ENCODE measurements at places on chromosomes 16 and 17. TPM values are rescaled to one million over a fixed set of nuclear protein-coding genes. Genes with fewer than 3 reads are reported as not detected.

CDRT4 gene
- total RNA-seq: 9.0 TPM

GRCh38 chr17:58317421-58318064 lies 11.1 kb downstream of the TSPOAP1 start:
- no peaks in the 10 kb centered on the region for H3K4me1 ChIP-seq
- no peaks in the 10 kb centered on the region for H3K27me3 ChIP-seq
- no peak overlapping the region for H3K27ac ChIP-seq
- H3K36me3 ChIP-seq: no peaks in the 10 kb centered on the region

- no peaks in the 10 kb centered on the region for H3K36me3 ChIP-seq
- DNase-seq: no peak
- peaks cover 4% of the 10 kb centered on the region for H3K27me3 ChIP-seq
- no peak overlapping the region for H3K4me3 ChIP-seq
Measured at GRCh38 chr17:14330492-14330962, 29.6 kb downstream of the HS3ST3B1 start.

GRCh38 chr16:72637306-72637705 lies 410.6 kb downstream of the ZFHX3 start:
- H3K4me3 ChIP-seq: no peak overlapping the region
- H3K36me3 ChIP-seq: no peaks in the 10 kb centered on the region
- DNase-seq: no peak
- H3K4me1 ChIP-seq: no peaks in the 10 kb centered on the region
- no peak overlapping the region for H3K27ac ChIP-seq

DNA sequence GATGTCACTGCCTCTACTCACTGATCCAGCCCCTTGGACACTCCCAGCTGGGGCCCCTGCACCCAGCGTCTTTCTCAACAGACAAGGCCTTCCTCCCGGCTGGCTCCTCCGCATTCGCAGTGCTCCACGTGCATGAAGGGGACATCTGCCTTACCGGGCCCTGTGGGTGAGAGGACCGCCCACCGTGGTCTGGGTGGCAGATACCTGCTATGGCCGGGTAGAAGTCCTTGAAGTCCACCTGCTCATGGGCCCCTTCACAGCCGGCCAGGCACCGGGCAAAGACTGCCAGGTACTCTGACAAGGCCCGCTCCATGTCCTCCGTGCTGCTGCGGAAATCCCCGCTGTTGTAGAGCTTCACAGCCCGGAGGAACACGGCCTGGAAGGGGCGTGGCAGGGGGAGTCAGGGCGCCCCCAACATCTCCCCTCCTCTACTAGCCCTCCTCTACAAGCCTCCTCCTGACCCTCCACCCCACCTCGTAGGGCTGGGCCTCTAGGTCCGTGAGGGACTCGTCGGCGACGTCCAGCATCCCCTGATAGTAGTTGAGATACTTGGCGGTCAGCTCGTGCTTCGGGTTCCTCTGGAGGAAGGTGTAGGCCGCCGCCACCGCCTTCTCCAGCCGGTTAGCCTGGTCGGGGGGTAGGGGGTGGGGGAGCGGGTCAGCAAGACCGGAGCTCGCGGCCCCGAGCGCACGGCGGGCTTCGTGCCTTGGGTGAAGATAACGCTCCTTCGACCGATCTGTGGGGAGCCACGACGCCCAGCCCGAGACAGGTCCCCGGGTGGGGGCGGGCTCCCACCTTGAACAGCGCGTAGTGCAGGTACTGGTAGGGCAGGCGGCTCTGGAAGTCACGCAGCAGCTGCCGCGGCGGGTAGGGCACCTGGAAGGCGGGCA lies 845 bp downstream of the P3H4 start:
- H3K36me3 ChIP-seq: no peaks in the 10 kb centered on the region
- peak; percentile 71 for DNase-seq
- H3K27me3 ChIP-seq: no peaks in the 10 kb centered on the region
- peaks cover 25% of the 10 kb centered on the region for H3K4me1 ChIP-seq

- H3K4me3 ChIP-seq: no peak overlapping the region
- H3K27me3 ChIP-seq: no peaks in the 10 kb centered on the region
- H3K27ac ChIP-seq: no peak overlapping the region
Measured at GRCh38 chr17:44900894-44901293, 1.6 kb upstream of the EFTUD2 start.

DNA sequence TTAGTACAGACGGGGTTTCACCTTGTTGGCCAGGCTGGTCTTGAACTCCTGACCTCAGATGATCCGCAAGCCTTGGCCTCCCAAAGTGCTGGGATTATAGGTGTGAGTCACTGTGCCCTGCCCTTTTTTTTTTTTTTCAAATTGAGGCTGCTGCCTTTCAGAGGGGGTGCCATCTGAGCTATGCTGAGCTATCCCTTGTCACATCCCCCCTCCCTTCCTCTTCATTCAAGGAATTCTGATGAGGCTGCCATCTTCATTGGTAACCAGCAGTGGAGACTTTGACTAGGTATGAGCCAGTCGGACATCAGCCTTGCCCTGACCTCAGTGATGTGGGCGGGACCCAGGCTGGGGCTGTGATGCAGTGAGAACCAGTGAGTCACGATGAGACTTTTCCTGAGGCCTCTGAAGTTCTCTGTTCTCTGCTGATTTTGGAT lies 24.4 kb upstream of the GPT2 start:
- H3K27me3 ChIP-seq: no peaks in the 10 kb centered on the region
- no peaks in the 10 kb centered on the region for H3K36me3 ChIP-seq
- no peaks in the 10 kb centered on the region for H3K4me1 ChIP-seq
- no peak for DNase-seq
- no peak overlapping the region for H3K4me3 ChIP-seq

GRCh38 chr16:86073103-86073625 lies 174.2 kb downstream of the IRF8 start:
- H3K36me3 ChIP-seq: no peaks in the 10 kb centered on the region
- H3K4me1 ChIP-seq: peaks cover 3% of the 10 kb centered on the region
- H3K27ac ChIP-seq: no peak overlapping the region

GRCh38 chr17:50051082-50051576 lies 4.8 kb upstream of the ITGA3 start:
- DNase-seq: no peak
- peaks cover 47% of the 10 kb centered on the region for H3K4me1 ChIP-seq
- H3K27ac ChIP-seq: peak overlapping the region; percentile 18

- H3K36me3 ChIP-seq: no peaks in the 10 kb centered on the region
- no peaks in the 10 kb centered on the region for H3K4me1 ChIP-seq
- no peak overlapping the region for H3K4me3 ChIP-seq
- H3K27ac ChIP-seq: no peak overlapping the region
- no peak for DNase-seq
- H3K27me3 ChIP-seq: no peaks in the 10 kb centered on the region
Measured at GRCh38 chr17:52064791-52065211, 93.7 kb downstream of the CA10 start.

- no peak overlapping the region for H3K27ac ChIP-seq
- no peaks in the 10 kb centered on the region for H3K27me3 ChIP-seq
- H3K4me1 ChIP-seq: no peaks in the 10 kb centered on the region
- H3K4me3 ChIP-seq: no peak overlapping the region
Measured at GRCh38 chr16:28106467-28107215, 43.1 kb upstream of the GSG1L start.

ATP2C2 gene
- total RNA-seq: 48.9 TPM

DNA sequence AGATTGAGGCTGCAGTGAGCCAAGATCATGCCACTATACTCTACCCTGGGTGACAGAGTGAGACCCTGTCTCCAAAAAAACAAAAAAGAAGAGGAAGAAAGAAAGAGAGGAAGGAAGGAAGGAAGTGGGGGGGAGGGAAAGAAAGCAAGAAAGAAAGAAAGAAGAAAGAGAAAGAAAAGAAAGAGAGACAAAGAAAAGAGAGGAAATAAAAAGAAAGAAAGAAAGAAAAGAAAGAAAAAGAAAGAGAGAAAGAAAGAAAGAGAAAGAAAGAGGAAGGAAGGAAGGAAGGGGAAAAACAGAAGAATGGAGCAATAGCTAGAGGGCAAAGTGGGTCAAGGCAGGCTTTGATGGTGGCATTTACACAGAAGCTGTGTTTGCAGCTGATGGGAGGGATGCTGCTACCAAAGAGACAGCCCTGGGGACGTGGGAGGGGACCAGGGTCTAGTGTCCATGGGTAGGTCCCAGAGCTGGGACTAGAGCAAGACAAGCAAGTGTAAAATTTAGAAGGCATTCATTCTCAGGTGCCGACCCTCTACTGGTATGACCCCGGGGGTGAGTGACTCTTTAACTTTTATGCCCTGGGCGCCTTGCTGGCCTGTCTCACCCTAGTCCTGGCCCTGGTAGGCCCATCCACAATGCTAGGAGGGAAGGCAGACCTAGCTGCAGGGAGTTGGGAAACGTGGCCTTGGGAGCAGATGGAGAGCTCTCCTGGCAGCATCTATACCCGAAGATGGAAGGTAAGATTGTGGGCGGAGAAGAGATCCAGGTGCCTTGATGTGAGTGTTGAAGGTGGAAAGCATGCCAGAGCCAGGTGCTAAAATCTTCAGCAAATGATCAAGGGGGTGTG lies 2.0 kb upstream of the CES3 start:
- no peaks in the 10 kb centered on the region for H3K4me1 ChIP-seq
- no peak overlapping the region for H3K27ac ChIP-seq
- H3K27me3 ChIP-seq: no peaks in the 10 kb centered on the region

CARHSP1 gene
- total RNA-seq: 103 TPM

DNA sequence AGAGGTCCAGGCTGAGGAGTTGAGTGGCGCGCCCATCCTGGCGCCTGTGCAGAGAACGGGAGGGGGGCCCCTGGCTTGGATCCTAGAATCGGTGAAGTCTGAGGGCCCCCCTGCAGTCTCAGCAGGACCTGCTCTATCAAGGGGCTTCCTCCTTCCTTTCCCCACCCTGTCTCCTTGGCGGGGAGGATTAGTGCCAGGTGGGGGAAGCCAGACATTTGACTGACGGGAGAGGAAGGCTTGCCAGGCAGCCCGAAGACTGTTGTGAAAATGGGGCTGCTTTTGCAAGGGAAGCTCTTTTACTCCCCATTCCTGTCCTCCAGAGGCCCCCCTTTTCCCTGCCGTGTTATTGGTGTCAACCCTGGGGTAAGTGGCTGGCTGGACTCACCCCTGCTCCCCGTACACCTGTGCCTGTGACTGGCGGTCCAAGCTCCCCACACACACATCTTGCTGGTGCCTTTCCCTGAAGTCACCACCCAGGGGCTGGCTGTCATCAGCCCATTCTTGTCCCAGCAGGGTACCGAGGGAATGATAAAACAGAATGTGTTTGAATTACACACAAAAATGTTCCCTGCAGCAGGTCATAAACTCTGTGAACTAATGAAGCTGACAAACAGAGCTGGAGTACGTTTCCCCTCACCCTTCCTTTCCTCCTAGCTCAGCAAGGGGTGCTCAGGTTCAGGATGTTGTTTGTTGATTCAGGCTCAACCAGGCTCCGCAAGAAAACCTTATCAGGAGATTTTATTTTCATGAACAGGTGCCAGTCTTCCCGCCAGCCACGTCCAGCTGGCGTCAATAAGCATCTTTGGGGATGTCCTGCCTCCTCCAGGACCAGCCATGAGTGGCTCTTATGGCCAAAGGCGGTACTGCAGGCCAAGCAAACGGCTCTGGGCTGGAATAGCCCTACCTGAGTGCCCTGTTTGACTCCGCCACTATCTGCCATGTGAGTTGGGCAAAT lies 4.4 kb upstream of the ARMC7 start:
- H3K27ac ChIP-seq: peak overlapping the region; percentile 24
- no peak overlapping the region for H3K4me3 ChIP-seq
- H3K36me3 ChIP-seq: peaks cover 10% of the 10 kb centered on the region
- H3K27me3 ChIP-seq: no peaks in the 10 kb centered on the region
- DNase-seq: peak; percentile 83
